Endothelial cell of umbilical vein (primary cell): ENCODE measurements at places on chromosomes 4 and X. TPM values are rescaled to one million over a fixed set of nuclear protein-coding genes. Genes with fewer than 3 reads are reported as not detected.
A peak's percentile ranks its signal among the peaks of the same experiment; 100 is the strongest.

RNF150 gene
- total RNA-seq, result 0.30 and 0.33 TPM in 2 replicates

SPIN4 gene
- total RNA-seq, result 5.8 and 7.5 TPM in 2 replicates

ELF4 gene
- total RNA-seq, result 32.9 and 33.4 TPM in 2 replicates

TACR3 gene
- total RNA-seq, result not detected in 2 replicates

ABCG2 gene
- 5.0 and 6.4 TPM in 2 replicates for total RNA-seq

GRCh38 chr4:130296448-130296847 is 1200.5 kb downstream of the C4orf33 start:
- no peak for DNase-seq
- no peaks in the 10 kb centered on the region for H3K4me1 ChIP-seq
- no peak overlapping the region for H3K27ac ChIP-seq
- H3K4me3 ChIP-seq, result no peak overlapping the region

DNA sequence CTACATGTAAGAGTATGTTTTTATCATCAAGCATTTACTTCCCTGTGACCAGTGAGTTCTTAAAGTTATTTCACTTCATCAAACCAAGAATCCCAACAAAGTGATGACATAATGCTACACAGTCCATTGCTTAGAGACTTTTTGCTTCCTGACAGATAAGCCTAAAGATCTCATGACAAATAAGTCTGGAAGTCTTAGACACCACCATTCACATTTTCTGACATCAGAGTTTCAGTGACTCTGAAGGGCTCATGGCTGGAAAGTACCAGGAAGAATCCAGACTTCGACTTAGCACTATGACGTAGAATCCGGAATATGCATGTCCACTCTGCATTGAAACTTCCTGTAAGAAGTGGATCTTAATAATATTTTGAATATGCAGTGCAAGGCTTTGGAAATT is 53.7 kb downstream of the CLDN22 start:
- H3K4me3 ChIP-seq, result no peak overlapping the region
- DNase-seq, result no peak
- H3K27ac ChIP-seq, result no peak overlapping the region

DNA sequence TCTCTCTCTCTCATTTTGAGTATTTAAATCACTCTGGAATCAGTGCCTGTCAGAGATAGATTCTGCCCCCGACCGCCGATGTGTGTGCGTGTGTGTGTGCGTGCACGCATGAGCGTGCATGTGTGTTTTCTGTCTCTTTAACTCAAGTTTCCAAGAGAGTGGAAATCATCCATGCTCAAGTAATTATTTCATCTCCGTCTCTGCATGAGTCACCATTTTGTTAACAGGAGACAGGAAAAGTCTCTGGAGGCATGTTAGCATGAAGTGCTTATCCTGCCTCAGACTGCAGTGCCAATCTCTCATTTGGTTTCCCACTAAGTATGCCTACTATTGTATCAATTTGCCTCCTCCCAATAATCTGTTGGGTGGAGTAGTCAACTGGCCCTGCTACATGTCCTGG is 182.9 kb upstream of the NHS start:
- H3K4me3 ChIP-seq, result no peak overlapping the region
- H3K27ac ChIP-seq, result no peak overlapping the region
- H3K27me3 ChIP-seq, result no peaks in the 10 kb centered on the region
- no peak for DNase-seq
- H3K36me3 ChIP-seq, result no peaks in the 10 kb centered on the region

DNA sequence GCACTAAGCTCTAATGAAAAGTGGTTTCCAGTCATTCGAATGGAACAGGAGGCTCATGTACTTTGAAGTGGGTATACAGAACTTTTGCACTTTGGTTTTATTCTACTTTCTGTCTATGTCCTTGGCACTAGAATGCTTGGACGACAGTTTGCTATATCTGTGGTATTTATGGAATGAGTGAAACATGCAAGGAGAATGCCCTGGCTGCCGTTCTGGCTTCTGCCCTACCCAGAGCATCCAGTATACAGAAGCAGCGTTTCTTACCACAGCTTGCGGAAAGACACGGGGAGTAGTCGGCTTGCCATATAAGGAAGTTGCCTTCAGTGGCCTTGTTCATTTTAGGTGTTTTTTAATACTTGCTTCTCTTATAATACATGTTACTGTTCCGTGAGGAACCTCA is 98.0 kb downstream of the TBL1X start:
- no peaks in the 10 kb centered on the region for H3K27me3 ChIP-seq
- H3K4me3 ChIP-seq, result no peak overlapping the region
- no peak overlapping the region for H3K27ac ChIP-seq
- DNase-seq, result no peak
- peaks cover 15% of the 10 kb centered on the region for H3K4me1 ChIP-seq

DNA sequence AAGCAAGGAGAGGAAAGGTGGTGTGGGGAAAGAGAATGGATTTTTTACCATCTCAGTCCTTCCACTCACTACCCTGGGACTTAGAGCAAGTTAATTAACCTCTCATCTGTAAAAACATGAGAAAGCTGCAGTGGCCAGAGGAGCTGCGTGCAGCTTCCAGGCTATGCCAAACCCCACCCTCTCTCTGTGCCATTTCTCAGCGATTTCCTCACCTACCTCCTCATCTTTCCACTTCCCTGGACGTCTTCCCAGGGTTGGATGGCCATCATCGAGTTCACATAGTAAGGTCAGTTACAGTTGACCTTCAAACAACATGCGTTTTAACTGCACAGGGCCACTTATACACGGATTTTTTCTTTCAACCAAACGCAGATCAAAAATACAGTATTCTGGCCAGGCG is 64.3 kb downstream of the SMIM20 start:
- H3K4me3 ChIP-seq, result no peak overlapping the region
- no peak overlapping the region for H3K27ac ChIP-seq
- H3K4me1 ChIP-seq, result no peaks in the 10 kb centered on the region

- no peak overlapping the region for H3K27ac ChIP-seq
- H3K36me3 ChIP-seq, result no peaks in the 10 kb centered on the region
- no peaks in the 10 kb centered on the region for H3K27me3 ChIP-seq
Measured at GRCh38 chr4:165709973-165710526, 163.0 kb upstream of the TLL1 start.

DNA sequence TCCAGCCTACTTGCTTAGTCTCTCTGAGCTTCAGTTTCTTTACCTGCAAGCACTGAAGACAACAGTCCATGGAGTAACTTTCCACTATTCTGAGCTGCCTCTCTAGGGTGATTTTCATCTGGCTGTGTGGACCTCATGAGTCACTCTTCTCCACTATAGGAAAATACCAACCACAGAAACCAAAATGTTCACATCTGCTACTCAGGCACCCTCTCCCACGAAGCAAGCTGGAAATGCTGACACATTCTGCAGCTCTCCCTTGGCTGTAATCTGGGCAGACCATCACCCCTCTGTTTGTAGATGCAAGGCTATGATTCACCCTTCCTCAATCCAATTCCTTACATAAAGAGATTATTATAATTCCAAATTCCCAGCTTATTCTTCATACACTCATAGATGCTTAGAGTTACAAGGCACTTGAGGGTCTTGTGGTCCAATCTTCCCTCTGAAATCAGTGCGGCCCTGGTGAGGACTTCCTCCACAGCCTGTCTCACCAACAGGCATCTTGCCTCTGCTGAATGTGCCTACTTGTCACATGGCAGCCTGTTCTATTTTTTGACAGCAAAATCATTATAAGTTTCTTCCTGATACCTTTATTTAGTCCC is 97.0 kb upstream of the LNX1 start:
- H3K4me1 ChIP-seq, result no peaks in the 10 kb centered on the region
- H3K4me3 ChIP-seq, result no peak overlapping the region
- H3K27me3 ChIP-seq, result peaks cover 33% of the 10 kb centered on the region
- no peaks in the 10 kb centered on the region for H3K36me3 ChIP-seq

GRCh38 chrX:72714478-72714916 is 391 bp upstream of the PHKA1 start:
- H3K27ac ChIP-seq, result peak overlapping the region; percentile 57
- peak; percentile 68 for DNase-seq
- H3K27me3 ChIP-seq, result no peaks in the 10 kb centered on the region
- no peaks in the 10 kb centered on the region for H3K36me3 ChIP-seq
- H3K4me1 ChIP-seq, result peaks cover 10% of the 10 kb centered on the region

GRCh38 chr4:86630629-86631028 is 36.5 kb downstream of the PTPN13 start:
- H3K4me3 ChIP-seq, result no peak overlapping the region
- no peaks in the 10 kb centered on the region for H3K27me3 ChIP-seq
- no peak overlapping the region for H3K27ac ChIP-seq
- no peaks in the 10 kb centered on the region for H3K4me1 ChIP-seq
- no peaks in the 10 kb centered on the region for H3K36me3 ChIP-seq

DNA sequence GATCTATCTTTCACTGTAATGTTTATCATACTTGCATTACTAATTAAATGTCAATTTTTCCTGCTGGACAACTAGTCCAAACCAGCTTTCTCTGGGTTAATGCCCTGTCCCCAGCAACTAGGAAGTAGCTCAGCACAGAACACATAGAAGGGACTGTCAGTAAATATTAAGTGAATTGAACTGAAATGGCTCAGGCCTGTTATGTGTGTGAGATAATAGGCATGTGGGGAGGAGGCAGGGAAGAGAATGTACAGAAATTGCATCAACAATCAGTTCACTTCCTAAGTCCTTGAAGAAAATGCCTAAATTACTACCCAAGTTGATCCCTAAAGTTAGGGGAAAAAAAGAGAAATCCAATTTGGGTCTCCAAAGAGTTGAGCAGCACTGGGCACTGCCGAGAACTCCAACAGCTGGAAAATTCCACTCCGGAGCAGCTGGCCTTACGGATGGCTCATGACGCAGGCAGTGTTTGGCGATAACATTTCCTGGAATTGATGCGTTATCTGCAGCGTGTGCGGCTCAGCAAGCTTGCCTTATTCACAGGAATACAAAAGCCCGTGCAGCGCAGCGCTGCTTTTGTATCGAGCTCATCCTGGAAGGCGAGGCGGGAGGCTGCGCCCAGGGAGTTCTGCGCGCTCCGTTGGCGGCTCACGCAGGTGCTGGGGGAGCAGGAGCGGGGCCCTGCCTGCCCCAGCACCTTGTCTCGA is 297.3 kb upstream of the LCORL start:
- peaks cover 9% of the 10 kb centered on the region for H3K4me1 ChIP-seq
- H3K27ac ChIP-seq, result peak overlapping the region; percentile 16
- no peaks in the 10 kb centered on the region for H3K27me3 ChIP-seq
- no peak overlapping the region for H3K4me3 ChIP-seq
- H3K36me3 ChIP-seq, result no peaks in the 10 kb centered on the region
- DNase-seq, result peak; percentile 91

- no peaks in the 10 kb centered on the region for H3K27me3 ChIP-seq
- no peaks in the 10 kb centered on the region for H3K36me3 ChIP-seq
- DNase-seq, result no peak
Measured at GRCh38 chr4:657338-657833, 16.7 kb downstream of the ATP5ME start.

DNA sequence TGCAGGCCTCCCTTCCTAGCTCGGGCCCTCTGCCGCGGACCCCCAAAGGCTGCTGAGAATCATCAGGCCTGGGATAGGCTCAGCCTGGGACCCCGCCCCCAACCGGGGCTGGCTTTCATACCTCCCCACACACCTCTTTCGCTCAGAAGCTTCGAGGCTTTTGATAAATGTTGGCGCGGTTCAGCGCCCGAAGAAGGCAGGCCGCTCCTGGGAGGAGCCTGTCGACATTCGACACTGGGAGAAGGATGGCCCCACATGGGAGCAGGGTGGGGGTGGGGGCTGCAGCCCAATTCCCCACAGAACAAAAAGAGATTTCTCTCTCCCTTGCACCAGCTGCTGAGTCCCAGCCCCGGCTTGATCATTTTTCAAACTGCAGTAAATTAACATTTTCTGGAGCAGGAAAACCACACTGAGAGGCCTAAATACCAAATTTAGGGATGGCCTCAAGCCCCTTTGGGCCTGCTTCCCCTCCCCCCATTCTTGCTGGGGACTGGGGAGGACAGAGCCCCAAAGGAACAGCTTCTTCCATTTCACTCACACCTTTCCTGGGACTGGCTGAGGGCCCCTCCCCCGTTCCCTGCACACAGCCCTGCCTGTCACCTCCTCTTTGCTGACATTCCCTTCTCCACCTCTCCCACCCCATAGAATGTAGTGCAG is 112.9 kb upstream of the PJA1 start:
- no peaks in the 10 kb centered on the region for H3K4me1 ChIP-seq
- H3K27me3 ChIP-seq, result no peaks in the 10 kb centered on the region
- H3K36me3 ChIP-seq, result no peaks in the 10 kb centered on the region
- H3K4me3 ChIP-seq, result no peak overlapping the region
- H3K27ac ChIP-seq, result no peak overlapping the region
- no peak for DNase-seq

GRCh38 chr4:98394134-98394533 is 132.9 kb downstream of the RAP1GDS1 start:
- no peaks in the 10 kb centered on the region for H3K36me3 ChIP-seq
- H3K4me3 ChIP-seq, result no peak overlapping the region
- no peaks in the 10 kb centered on the region for H3K27me3 ChIP-seq
- DNase-seq, result no peak
- H3K4me1 ChIP-seq, result no peaks in the 10 kb centered on the region

DNA sequence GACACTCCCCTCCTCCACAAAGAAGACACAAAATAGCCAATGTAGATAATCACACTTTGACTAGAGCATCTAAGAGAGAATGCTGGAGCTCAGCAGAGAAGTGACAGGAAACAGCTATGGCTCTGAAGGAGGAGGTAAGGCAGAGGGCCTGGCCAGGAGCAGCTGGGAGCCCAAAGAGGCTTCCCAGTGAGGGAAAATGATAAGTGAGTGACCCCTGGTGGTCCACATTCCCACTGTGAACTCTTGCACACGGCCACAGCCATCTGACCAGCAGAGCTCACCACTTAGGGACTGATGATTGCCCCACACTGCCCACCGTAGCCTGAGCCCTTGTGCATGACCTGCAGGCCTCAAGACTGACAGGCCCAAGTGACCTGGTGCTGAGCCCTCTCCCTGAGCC is 162.7 kb upstream of the GALNTL6 start:
- no peak overlapping the region for H3K27ac ChIP-seq
- H3K4me1 ChIP-seq, result no peaks in the 10 kb centered on the region
- H3K36me3 ChIP-seq, result no peaks in the 10 kb centered on the region
- H3K4me3 ChIP-seq, result no peak overlapping the region
- no peaks in the 10 kb centered on the region for H3K27me3 ChIP-seq

DNA sequence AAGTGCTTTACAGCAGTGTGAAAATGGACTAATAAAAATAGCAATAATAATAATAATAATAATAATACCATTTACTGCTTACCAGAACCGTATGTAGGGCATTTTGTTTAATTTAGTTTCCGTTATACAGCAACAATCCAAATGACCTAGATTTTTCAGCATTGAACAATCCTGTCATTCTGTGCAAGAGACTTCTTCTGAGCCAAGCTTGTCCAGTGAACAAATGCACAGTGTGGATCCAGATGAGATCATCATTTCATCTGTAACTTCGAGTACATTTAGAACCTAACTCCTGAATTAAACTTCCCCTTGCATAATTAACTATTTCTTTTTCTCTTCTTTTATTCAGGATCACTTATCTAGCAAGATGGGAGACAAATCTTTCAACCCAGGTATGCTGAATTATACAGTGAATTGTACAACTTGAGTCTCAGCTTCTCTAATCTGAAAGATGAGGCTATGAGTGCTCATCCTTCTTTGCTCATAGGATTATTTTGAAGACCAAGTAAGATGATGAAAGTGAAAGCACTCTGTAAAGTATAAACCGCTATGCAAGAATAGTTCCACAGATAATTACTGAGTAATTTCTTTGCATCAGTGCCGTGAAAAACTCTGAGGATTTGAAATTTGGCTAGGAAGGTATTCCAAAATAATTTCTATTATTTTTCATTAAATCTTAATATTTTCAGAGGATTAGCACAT is 6.6 kb downstream of the CLNK start:
- H3K4me3 ChIP-seq, result no peak overlapping the region
- no peak overlapping the region for H3K27ac ChIP-seq
- H3K4me1 ChIP-seq, result no peaks in the 10 kb centered on the region

- H3K27me3 ChIP-seq, result no peaks in the 10 kb centered on the region
- DNase-seq, result no peak
- no peaks in the 10 kb centered on the region for H3K36me3 ChIP-seq
- H3K4me1 ChIP-seq, result no peaks in the 10 kb centered on the region
Measured at GRCh38 chr4:184097241-184097605, 120.5 kb downstream of the ENPP6 start.
